Spleen (tissue), 13 donors: ENCODE measurements at places on chromosomes 7 and 10.

DNA sequence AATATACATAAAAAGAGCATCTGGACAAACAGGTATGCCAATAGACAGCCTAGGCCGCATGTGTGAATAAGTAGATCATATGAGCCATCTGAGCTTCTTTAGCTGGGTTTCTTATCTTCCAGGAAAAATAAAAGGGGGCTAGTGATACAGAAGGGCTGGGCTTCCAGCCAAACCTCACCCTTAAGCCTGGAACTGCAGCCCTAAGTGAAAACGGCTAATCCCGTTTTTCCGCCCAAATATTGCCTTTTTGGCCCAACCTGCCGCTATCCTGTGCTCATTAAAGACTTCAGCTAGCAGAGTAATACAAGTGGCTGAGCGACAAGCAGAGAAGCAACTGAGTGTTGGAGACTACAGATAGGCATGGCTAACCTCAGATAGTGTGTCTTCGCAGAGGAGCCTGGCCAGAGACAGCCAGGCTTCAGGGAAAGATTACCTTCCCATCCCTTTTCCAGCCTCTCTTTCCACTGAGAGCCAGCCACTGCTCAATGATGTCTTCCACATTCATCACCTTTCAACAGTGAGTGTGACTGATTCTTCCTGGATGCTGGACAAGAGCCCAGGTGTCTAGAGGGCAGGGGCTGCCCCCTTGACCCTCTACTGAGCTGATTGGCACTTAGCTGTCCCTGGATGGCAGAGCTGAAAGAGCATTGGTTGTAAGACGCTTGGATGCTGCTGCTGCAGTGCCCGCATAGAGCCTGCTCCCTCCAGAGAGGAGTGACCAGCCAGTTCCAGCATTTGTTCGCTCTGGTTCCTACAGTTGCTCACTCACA lies 108.9 kb downstream of the ITGB8 start:
- DNase-seq, result no peak

GRCh38 chr7:151140826-151141225 lies 26.7 kb downstream of the GBX1 start:
- no peak for DNase-seq

GRCh38 chr7:132029369-132030085 lies 473.1 kb upstream of the PODXL start:
- DNase-seq, result no peak

DNA sequence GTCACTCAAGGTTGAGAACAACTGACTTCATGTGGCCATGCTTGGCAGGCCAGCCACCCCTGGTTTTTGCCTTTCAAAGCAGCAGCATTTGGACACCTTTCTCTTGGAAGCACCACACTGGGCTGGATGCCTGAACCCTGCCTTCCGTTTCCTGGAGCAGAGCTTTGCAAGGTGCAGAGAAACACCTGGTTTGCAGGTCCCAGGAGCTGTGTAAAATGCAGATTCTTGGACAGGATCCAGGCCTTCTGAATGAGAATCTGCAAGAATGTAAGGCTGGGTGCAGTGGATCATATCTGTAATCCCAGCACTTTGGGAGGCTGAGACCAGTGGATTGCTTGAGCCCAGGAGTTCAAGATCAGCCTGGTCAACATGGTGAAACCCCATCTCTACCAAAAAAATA lies 18.0 kb upstream of the DUSP5 start:
- no peak for DNase-seq

DNA sequence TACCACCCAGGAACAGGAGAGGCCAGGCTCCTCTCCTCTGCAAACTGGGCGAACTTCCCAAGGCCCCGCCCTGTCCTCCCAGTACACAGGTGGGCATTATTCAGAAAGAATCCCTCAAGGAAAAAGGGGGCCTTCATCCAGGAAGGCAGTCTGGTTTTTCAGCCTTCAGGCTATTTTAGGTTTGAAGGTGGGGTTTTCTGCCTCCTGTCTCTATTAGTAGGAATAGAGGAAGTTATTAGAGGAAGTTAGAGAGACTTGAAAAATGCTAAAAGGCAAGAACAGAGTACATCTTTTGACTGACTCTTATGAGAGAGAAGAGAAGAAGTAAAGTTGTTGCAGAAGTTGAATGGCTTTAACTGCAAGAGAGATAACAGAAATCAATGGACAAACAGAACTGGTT lies 250.9 kb upstream of the SORCS1 start:
- no peak for DNase-seq

GRCh38 chr7:80764132-80764531 lies 125.7 kb downstream of the CD36 start:
- no peak for DNase-seq

DNA sequence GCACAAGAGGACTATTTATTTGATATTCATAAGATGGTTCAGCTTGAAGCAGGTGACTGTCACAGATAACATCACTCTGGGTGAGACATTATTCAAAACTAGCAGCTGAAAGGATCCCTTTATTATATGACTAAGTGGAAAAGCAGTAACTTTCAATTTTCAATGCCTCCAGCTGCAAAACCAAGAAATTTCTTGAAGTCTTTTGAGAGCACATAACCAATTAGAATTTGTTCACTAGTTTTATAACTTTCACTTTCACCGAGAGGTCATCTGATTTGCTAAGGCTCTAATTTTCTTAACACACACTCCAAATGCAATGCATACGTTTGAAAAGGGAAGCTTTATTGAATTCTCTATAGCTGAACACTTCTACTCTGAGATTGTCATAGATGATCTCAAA lies 88.6 kb upstream of the KLF14 start:
- no peak for DNase-seq

DNA sequence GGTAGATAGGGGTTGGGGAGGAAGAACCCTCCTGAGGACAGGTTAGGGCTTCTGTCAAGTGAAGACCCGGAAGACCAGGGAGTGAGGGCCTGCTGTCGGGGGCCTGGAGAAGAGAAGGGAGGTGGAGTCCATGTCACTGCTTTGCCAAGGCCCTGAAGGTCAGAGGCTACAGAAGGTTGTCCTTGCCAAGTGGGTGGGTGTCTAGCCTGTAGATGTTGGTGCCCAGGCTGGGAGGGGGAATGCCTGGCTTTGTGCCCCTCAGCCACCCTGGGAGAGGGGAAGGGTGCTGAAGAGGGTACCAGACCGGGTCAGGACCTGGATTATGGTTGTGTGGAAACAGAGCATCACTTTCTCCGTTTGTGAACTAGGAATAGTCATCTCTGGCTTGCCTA lies 67.2 kb upstream of the AQP1 start:
- DNase-seq, result peak; percentile 48

GRCh38 chr7:46468753-46469356 lies 547.8 kb upstream of the IGFBP3 start:
- DNase-seq, result no peak

DNA sequence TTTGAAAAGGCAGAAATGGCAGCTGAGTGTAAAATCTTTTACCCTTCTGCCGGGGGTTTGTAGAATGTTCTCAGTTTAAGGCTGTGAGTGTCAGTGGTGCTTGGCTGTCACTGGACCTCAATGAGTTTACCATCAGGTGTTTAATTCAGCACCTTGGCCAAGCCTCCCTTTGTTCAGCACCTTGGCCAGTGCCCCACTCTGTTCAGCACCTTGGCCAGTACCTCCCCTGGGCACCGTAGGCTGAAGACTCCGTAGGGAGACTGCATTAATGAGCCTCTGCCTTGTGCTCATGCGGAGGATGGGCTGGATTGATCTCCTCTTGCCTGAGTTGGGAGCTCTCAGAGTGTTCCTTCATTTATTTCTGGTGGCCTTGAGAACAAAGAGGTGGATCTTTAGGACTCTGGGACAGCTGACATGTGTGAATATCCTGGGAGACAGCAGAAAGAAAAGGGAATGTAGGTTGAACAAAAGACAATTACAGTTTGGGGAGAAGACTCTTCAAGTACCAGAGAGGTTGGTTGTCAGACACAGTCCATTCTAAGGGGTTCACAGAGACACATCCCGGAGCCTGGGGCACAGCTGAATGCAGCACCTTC lies 1.6 kb downstream of the FAM24A start:
- DNase-seq, result no peak

DNA sequence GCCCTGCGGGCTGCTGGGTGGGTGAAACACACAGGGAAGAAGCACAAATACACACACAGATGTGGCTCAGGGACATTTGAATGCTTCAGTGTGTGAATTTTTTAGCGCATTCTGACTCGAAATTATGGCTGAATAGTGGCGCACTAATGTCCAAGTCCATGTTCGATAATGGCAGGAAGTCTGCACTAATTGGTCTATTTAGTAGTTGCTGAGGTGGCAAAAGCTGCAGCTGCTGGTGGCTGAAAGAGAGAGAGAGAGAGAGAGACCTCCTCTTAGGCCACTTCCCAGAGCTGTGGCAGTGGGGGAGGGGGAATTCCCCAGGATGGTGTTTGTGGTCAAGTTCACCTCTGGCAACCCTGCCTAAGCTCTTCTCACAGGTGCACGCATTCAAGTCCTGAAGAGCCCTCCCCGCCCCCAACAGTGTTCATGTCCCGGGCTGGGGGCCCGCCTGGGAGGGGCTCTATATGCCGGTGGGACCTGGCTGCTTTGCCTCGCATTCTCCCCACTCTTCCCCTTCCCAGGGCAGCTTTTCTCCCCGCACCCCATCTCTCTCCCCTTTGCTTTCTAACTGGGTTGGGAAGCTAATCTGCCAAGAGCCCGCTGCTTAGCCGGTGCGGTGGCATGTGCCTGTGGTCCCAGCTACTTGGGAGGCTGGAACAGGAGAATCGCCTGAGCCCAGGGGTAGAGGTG lies 6.0 kb upstream of the MNX1 start:
- DNase-seq, result no peak

- DNase-seq, result no peak
Measured at GRCh38 chr7:113891828-113892227, 27.0 kb downstream of the PPP1R3A start.

GRCh38 chr7:15507708-15508107 lies 54.1 kb downstream of the AGMO start:
- no peak for DNase-seq

DNA sequence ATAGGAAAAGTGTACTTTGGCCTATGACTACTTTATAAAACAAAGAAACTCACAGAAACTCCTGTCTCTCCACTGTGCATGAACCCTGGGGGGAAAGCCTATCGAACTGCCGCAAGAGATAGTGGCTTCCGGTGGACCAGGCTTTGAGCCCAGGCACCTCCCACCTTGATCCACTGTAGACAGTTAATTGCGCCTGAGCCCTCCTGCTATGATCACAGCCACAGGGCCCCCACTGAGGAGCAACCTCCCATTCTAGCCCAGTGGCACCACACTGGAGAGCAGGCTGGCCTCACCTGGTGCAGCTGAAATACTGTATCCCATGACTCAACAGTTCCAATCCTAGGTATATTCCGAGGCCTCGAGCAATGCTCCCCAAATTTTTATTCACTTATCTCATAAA lies 98.8 kb downstream of the COBL start:
- DNase-seq, result no peak

DNA sequence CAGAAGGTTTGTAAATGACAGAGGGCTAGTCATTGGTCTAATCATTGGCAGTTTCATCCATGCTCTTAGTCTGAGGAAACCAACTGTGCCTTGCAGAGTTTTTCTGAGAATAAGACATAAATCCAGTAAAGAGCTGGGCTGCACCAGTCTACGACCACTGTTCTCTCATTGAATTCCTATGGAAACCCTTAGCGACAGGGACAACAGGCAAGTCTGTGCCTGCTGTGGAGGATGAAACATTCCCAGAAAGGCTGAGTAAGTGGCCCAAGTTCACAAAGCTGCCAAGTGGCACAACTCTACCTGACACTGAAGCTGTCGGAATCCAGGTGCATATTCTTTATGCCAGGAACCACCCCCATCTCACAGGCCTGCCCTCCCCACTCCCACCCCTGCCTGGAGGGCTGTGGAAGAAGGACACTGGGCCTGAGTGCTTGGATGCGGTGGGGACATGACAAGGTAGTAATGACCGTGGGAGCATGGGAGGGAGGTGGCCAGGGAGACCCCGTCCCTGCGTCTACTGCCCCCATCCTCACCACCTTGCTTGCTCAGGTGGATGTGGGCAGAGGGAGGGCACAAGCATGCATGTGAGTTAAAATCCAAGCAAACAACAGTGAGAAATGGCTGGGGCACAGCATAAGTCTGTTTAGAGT lies 58.0 kb downstream of the VSTM4 start:
- no peak for DNase-seq

GRCh38 chr10:130560116-130560515 lies 423.9 kb downstream of the GLRX3 start:
- no peak for DNase-seq

DNA sequence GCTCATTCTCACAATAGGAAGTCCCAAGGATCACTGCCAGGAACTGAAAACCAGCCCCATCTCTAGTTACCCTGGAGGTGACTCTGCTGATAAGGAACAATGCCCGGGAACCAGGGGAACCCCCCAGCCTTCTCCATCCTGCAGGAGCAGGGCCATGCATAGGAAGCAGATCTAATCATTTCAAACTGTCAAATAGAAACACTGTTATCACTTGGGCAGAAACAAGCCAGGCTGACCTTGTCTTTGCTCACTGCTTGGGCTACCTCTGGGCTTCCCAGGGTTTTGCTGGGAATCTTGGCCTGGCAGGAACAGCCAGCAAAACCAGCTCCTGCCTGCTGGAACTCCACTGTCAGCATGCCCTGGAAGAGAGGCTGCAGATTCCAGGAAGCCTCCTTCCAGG lies 114.1 kb downstream of the RNF216 start:
- no peak for DNase-seq
